Endodermal cell (in vitro differentiated cells): ENCODE measurements at places on chromosomes 4 and X. TPM values are rescaled to one million over a fixed set of nuclear protein-coding genes. Genes with fewer than 3 reads are reported as not detected.
A peak's percentile ranks its signal among the peaks of the same experiment; 100 is the strongest.

The PABPC5 gene
- 1.2 to 2.5 TPM (median 2.5 TPM) in 3 replicates for total RNA-seq

The ABCG2 gene
- total RNA-seq: 0.07 to 0.40 TPM (median 0.31 TPM) in 3 replicates

The RAB33B gene
- 11.1 to 12.6 TPM (median 11.4 TPM) in 3 replicates for total RNA-seq

The ASMT gene
- total RNA-seq: not detected in 3 replicates

The GYG2 gene
- total RNA-seq: 95.8 and 108 TPM in 2 replicates

The CYTL1 gene
- total RNA-seq: 3.1 and 3.7 TPM in 2 replicates

The NAA11 gene
- total RNA-seq: not detected in 3 replicates

The ARL9 gene
- total RNA-seq: not detected in 3 replicates

GRCh38 chr4:28354880-28355656 lies 1494.4 kb downstream of the STIM2 start:
- DNase-seq: no peak

DNA sequence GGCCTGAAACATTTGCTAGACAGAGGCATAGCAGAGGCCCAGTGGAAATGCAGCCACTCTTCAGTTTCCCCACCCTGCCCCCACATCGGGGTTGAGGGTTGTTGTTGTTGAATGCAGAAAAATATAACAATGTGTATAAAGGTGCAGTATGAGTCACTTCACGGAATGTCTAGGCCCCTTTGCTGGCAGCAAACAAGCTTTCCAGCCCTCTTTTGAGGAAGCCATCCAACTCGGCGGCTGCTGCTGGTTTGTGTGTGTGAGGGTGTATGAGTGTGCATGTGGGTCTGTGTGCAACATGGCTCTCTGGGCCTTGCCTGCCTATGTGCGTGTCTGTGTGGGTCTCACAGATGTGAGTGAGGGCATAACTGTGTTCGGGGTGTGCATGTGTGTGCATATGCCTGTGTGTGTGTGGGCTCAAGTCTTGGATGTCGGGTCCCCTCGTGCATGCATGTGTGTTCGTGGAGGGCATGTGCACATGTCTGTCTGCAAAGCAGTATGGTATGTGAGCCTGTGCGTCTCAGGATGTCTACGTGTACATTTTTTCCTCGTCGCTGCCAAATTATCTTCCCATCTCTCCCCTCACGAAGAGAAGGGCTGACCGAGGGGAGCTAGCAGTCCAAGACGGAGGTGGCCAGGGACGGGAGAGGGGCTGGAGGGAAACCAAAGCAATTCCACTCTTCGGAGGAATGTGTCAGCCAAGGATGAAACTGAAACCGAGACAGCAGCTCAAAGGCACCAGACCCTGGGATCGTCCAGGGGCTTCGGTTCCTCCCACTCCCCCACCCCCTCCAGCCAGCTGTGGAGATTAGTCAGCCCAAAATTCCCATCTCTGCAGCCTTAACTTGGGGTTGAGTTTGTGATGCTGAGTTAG lies 8.4 kb upstream of the ELF4 start:
- DNase-seq: no peak

DNA sequence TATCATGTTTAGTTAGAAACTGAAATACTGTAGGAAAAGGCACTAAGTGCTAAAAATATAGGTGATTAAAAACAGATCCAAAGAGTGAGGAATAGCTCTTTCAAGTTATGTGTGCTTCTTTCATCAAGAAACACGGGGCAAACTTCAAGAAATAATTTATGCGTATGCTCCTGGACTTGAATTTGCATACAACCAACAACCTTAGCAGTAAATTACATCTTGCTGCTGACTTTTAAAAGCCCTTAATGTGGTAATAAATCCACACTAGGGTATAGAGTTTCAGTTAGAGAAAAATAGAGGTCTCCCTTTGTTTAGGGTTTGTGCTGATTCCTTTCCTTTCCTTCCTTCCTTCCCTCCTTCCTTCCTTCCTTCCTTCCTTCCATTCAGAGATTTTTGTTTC lies 94.5 kb upstream of the GC start:
- DNase-seq: no peak

- no peak for DNase-seq
Observed at GRCh38 chr4:176340871-176341685, 21.3 kb downstream of the SPCS3 start.

- DNase-seq: no peak
Observed at GRCh38 chrX:154023276-154024000, 3.7 kb upstream of the IRAK1 start.

- DNase-seq: no peak
Observed at GRCh38 chrX:44828008-44828605, 15.7 kb upstream of the DUSP21 start.

DNA sequence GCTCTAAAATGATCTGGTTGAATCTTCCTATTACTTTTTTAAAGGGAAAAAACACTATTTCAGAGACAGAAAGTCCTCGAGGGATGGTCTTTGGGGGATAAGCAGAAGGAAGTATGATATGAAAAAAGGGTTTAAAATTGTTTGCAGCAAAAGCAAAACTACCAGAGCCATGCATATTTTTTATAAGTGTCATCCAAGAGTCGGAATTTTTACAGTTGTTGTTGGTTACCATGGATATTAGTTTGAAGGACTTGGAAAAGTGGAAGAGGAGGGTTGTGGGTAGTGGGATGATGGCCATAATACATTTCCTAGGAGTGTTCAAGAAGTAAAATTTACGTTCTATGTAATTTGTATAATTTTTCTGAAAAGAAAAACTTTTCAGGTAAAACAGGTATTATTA lies 134.4 kb downstream of the PCDH7 start:
- DNase-seq: no peak

DNA sequence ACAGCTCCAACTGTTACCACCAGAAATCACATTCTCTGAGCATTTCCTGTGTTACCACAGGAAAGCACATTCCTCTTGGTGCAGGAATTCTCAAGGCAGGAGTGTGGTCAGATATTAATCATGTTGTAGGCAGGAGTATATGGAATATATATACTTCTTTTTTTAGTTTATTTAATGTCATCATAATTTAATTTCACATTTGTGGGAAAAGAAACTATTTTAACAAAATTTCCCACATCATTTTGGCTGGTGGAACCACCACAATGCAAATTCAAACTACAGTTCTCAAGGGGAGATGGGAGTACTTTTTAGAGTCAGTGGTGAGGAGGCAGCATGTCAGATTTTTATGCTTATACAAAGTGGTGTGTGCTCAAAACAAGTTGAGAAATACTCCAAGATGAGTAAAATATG lies 139.0 kb downstream of the ATP10D start:
- DNase-seq: no peak

DNA sequence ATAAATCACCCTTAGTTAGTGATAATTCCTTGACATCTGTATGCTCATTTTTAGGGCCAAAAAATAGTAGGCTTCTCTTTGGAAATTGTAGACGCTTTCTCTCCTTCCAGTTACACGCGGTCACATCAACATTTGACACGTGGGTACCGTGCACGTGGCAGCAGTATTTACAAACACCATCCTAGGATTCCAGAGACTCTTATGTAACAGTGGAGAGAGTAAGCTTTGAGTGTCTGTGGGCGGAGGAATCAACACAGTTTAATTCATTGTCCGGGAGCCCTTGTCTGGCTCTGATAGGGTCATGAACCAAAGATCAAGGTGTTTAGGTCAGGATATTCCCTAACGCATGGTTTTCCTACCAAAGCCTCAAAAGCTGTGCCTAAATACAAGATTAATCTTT lies 12.2 kb downstream of the TET2 start:
- DNase-seq: peak; percentile 51

DNA sequence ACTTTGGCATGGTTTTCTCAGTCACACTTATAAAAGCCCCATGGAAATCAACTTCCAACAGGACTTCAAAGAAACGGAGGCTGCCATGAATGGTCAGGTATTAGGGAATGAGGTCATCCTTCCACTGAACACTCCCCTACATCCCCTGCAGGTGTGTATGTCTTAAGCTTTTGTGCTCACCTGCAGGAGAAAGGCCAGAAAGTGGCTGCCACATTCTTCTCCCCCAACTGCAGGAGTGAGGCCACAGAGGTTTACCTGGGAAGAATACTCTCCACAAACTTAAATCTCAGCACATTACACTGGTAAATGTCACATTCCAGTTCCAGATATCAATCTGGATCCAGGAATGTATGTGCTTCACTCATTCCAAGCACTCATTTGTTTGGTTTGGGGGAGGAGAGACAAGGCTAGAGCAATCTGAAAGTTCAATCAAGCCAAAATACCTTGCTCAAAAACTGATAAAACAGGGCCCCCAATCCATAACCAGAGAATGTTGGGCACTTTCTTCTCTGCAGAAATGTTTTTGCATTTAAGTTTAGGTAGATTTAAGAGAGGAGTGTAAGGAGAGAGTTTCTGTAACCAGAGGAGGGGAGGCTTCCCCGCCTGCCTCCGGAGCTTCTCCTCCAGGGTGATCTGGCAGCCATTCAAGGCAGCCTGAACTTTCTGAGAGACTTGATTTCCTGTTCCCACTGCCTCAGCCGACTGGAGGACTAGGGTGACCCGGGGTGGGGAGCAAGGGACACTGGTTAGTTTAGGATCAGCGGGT lies 15.4 kb downstream of the FAM9C start:
- DNase-seq: peak; percentile 85

GRCh38 chr4:47801481-47802002 lies 36.3 kb downstream of the CORIN start:
- DNase-seq: no peak
